Upper lobe of left lung (tissue), 6 donors: ENCODE measurements at places on chromosomes 5 and 9. TPM values are rescaled to one million over a fixed set of nuclear protein-coding genes. Genes with fewer than 3 reads are reported as not detected.

Gene PLEKHG4B
- total RNA-seq, result 2.6 TPM

DNA sequence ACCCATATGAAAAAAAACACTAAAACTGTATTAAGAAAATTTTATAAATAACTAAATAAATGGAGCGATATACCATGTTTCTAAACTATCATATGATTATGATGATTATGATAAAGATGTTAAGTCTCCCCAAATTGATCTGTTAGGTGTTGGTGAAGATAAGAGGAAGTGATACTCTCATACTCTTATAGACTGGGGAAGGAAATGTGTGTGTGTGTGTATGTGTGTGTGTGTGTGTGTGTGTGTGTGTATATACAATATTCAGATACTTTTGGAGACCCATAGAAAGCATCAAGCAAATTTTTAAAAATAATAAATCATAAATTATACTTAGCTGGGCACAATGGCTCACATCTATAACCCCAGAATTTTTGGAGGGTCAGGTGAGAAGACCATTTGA is 62.9 kb downstream of the TMEM232 start:
- no peak overlapping the region for H3K4me3 ChIP-seq
- no peak overlapping the region for H3K27ac ChIP-seq
- H3K4me1 ChIP-seq, result no peaks in the 10 kb centered on the region
- no peak for DNase-seq

Gene CCDC183
- total RNA-seq, result 3.5 TPM

DNA sequence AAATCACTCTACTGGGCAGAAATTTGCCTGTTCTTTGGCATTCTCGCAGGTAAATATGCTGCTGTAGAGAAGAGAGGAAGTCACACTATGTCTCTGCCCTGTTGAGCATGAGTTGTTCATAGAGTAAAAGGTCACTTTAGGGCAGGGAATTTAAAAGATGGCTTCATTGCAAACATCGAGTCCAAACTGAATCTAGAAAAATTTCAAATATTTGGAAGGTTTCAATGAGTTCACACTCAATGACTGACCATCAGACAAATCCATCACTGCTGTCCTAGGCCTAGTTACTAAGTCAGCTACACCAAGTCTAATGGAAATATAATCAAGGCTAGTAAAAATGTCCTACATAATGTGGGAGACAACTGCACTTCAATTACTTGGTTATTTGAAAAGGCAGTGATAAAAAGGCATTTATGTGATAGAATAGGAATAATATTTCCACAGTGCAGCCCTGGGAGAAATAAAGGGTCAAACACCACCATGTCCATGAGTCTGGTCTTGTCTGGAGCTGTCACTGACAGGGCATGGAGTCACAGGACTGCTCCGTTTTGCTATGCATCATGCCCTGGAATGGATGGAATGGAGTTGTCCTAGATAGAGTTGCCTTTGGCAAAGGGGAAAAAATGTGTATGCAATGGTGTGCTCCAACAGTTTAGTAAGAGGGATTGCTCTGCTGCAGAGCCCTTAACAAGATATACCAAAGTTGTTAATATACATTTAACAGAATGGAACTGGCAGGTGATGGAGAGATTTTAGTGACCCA is 218.5 kb upstream of the DAPK1 start:
- H3K4me3 ChIP-seq, result no peak overlapping the region
- DNase-seq, result no peak
- H3K27me3 ChIP-seq, result no peaks in the 10 kb centered on the region
- H3K27ac ChIP-seq, result no peak overlapping the region

DNA sequence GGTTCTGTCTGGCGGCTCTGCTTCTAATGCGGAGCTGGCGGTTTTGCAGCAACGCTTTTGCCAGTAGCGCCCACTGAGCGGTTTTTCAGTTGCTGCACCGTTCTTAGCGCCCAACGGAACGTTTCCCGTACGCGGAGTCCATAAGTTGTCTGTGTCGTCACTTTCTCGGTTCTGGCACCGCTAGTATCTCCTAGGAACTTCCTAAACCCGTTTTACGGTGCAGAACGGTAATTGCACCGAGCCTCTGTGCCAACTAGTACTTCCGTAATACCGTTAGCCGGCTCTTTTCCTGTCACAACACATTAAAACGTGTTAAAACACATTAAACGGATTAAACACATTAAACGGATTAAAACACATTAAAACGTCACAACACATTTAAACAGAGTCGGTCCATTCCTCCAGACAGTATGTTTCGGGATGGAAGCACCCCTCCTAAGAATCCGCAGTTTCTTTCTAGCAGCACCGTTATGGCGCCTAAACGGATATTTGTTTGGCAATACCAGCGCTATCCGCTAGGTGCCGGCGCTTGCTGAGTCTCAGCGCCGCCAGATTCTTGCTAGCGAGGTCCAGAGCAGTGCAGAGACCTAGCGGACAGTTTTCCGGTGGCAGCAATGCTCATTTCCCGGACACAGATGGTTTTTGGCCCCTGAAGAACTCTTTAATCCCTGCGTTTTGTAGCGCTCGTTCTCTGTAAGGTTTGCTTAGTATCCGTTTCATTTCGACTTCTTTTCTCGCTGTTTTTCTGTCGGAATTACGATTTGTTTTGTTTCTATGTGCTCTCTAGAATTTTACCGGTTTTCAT is 45.4 kb downstream of the ANXA2R start:
- peak overlapping the region; percentile 96 for H3K27ac ChIP-seq
- H3K36me3 ChIP-seq, result no peaks in the 10 kb centered on the region
- peak overlapping the region; percentile 48 for H3K4me3 ChIP-seq
- peaks cover 36% of the 10 kb centered on the region for H3K27me3 ChIP-seq
- peaks cover 43% of the 10 kb centered on the region for H3K4me1 ChIP-seq
- peak; percentile 94 for DNase-seq

DNA sequence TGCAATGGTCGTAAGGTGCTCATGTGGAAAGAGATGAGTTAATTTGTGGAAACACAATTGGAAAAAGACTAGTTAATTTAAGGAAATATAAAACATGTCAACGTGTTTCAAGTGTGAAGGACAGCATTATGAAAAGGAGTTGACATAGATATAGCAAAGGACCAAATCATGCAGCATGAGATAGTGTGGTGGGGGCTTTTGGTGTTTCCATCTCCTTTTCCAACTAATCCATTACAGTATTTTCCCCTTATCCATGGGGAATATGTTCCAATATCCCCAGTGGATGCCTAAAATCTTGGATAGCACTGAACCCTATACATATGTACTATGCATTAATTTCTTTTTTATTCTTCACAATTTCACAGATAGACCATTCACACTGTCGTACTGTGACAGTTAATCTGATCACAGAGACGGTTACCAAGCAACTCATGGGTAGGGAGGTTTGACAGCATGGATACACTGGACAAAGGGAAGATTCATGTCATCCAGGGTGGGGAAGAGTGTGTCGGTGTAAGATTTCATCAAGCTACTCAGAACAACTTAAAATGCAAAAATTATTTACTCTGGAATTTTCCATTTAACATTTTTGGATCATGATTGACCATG is 238.6 kb downstream of the CDH12 start:
- no peak overlapping the region for H3K27ac ChIP-seq
- no peaks in the 10 kb centered on the region for H3K36me3 ChIP-seq
- no peak overlapping the region for H3K4me3 ChIP-seq

Gene TRIP13
- 1.7 TPM for total RNA-seq

Gene C1QTNF2
- not detected for total RNA-seq

Gene FAM221B
- total RNA-seq, result not detected

- peak; percentile 70 for DNase-seq
- no peak overlapping the region for H3K27ac ChIP-seq
- no peaks in the 10 kb centered on the region for H3K36me3 ChIP-seq
- H3K4me1 ChIP-seq, result no peaks in the 10 kb centered on the region
- H3K27me3 ChIP-seq, result no peaks in the 10 kb centered on the region
Measured at GRCh38 chr9:136297016-136297691, 6.7 kb downstream of the CCDC187 start.

DNA sequence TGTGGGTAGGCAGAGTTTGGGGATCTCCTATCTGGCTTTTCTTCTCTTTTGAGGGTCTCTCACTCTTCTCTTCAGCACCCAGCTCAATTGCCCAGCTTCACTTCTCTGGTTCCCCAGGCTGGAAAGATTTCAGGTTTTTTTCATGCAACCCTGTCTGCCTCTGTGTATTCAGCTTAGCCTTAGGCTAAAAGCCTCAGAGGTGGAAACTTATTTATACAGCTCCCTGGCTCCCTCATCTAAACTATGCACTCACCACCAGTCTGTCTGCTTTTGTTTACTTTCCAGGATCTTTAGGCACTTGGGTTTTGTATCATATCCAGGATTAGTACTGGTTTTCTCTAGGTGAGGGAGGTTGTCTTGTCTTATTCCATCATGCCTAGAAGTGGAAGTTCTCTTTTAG is 540.2 kb upstream of the TRPC7 start:
- no peak for DNase-seq
- no peak overlapping the region for H3K4me3 ChIP-seq
- H3K4me1 ChIP-seq, result no peaks in the 10 kb centered on the region
- no peaks in the 10 kb centered on the region for H3K36me3 ChIP-seq

DNA sequence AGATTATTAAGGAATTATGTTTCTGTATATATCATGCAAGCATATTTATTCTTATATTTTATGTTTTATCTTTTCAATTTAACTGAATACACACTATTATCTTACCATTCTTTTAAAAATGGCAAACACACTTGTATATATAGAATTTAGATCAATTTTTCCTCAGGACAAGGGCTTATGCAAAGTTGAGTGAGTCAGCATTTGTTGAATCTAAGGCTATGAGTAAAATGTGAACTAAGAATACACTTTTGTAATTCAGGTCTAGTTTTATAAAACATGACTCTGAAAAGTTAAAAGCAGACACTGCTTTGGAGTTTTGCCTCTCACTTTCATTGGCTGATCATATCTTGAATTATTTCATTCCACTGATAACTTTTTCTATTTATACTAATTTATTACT is 127.8 kb downstream of the FOCAD start:
- no peaks in the 10 kb centered on the region for H3K36me3 ChIP-seq
- no peak for DNase-seq
- H3K27ac ChIP-seq, result no peak overlapping the region
- no peak overlapping the region for H3K4me3 ChIP-seq

Gene SLIT3
- total RNA-seq, result 45.5 TPM

Gene SH2D3C
- 17.5 TPM for total RNA-seq

Gene ANKRD33B
- 9.4 TPM for total RNA-seq

Gene OTP
- total RNA-seq, result not detected

- H3K4me1 ChIP-seq, result peaks cover 6% of the 10 kb centered on the region
- no peak overlapping the region for H3K4me3 ChIP-seq
- H3K27ac ChIP-seq, result no peak overlapping the region
Measured at GRCh38 chr9:109409773-109410397, 88.2 kb downstream of the PTPN3 start.

Gene ACTBL2
- total RNA-seq, result not detected

- DNase-seq, result no peak
- no peaks in the 10 kb centered on the region for H3K27me3 ChIP-seq
- H3K36me3 ChIP-seq, result peaks cover 16% of the 10 kb centered on the region
- no peaks in the 10 kb centered on the region for H3K4me1 ChIP-seq
- H3K4me3 ChIP-seq, result no peak overlapping the region
- no peak overlapping the region for H3K27ac ChIP-seq
Measured at GRCh38 chr9:5749306-5749705, 83.6 kb downstream of the ERMP1 start.

Gene PCDHA1
- not detected for total RNA-seq

DNA sequence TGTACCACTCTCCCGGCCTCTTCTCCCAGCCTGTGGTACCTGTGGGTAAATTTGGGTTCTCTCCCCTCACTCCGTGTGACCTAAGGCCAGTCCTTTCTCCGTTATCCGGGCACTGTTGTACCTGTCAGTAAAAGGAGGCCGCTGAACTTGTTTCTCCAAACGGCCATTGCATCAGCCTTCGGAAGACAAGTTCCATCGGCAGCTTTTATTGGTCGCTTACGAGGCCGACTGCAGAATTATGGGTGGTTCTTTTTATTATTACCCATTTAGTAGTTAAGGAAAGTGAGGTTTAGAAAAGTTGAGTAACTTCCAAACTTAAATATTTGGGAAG is 558 bp downstream of the GRPEL2 start:
- H3K4me3 ChIP-seq, result peak overlapping the region; percentile 91
- DNase-seq, result no peak
- peaks cover 26% of the 10 kb centered on the region for H3K4me1 ChIP-seq
- H3K27me3 ChIP-seq, result no peaks in the 10 kb centered on the region

GRCh38 chr9:89888233-89888632 is 283.4 kb downstream of the GADD45G start:
- no peaks in the 10 kb centered on the region for H3K36me3 ChIP-seq
- no peak overlapping the region for H3K4me3 ChIP-seq
- H3K27me3 ChIP-seq, result no peaks in the 10 kb centered on the region
- no peak for DNase-seq
- H3K27ac ChIP-seq, result no peak overlapping the region

Gene PCDHB15
- total RNA-seq, result 3.3 TPM

- no peaks in the 10 kb centered on the region for H3K4me1 ChIP-seq
- H3K4me3 ChIP-seq, result no peak overlapping the region
Measured at GRCh38 chr5:149500922-149501582, 50.2 kb downstream of the CSNK1A1 start.

Gene SPAAR
- 5.8 TPM for total RNA-seq

Gene SPATA31D4
- not detected for total RNA-seq

Gene C5orf52
- not detected for total RNA-seq

DNA sequence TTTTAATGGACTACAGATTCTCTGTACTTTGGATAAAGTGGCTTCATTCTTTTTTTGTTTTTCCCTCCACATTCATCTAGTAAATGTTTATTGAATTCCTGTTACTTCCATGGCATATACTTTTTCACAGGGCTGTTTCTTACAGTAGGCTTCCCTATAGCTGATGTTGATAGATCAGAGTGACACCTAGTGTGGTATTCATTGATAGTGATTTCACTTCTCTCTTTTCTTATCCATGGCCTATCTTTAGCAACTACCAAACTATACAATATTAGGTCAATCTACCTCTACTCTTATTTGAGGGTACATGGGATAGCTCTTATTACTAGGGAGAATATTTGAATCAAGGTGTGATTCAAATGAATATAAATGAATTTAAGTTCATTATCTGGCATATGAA is 35.8 kb downstream of the FSD1L start:
- DNase-seq, result no peak
- no peaks in the 10 kb centered on the region for H3K36me3 ChIP-seq
- H3K27ac ChIP-seq, result no peak overlapping the region
- no peaks in the 10 kb centered on the region for H3K27me3 ChIP-seq

- DNase-seq, result no peak
- H3K36me3 ChIP-seq, result no peaks in the 10 kb centered on the region
- H3K27ac ChIP-seq, result no peak overlapping the region
- peaks cover 3% of the 10 kb centered on the region for H3K4me1 ChIP-seq
Measured at GRCh38 chr9:76699971-76700370, 64.3 kb upstream of the PCA3 start.

- no peaks in the 10 kb centered on the region for H3K27me3 ChIP-seq
- no peaks in the 10 kb centered on the region for H3K4me1 ChIP-seq
- no peak for DNase-seq
- no peak overlapping the region for H3K4me3 ChIP-seq
Measured at GRCh38 chr5:12488161-12488560, 583.9 kb upstream of the CTNND2 start.

DNA sequence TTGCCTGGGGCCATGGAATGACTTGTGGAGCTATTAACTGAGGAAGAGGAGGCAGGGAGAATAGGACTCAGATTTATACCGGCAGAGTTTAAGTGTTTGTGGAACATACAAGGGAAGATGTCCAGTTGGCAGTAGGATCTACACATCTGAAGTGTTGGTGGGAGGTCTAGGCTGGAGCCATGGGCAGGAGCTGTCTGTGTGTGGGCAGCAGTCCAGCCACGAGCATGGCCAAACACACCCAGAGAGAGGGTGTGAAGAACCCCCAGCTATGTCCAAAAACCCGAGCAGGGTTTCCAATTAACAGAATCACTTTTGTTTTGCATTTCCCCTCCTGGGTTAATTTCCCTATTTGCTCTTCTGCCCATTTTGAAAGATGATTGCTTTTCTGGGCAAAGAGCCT is 393.7 kb downstream of the CDK5RAP2 start:
- H3K4me3 ChIP-seq, result no peak overlapping the region
- H3K27ac ChIP-seq, result no peak overlapping the region
- DNase-seq, result no peak
- H3K27me3 ChIP-seq, result no peaks in the 10 kb centered on the region
